ENCODE measurements at places on chromosomes 13 and 19. TPM values are rescaled to one million over a fixed set of nuclear protein-coding genes. Genes with fewer than 3 reads are reported as not detected.

GRCh38 chr19:30649934-30650614 lies 277.9 kb downstream of the ZNF536 start:
- DNase-seq, result peak; percentile 38

- no peak for DNase-seq
Observed at GRCh38 chr19:48302600-48302959, 22.8 kb upstream of the EMP3 start.

Gene ZNF524
- total RNA-seq, result 26.4 TPM

GRCh38 chr19:28010656-28011055 lies 1202.3 kb downstream of the UQCRFS1 start:
- DNase-seq, result no peak

Gene TSSK6
- total RNA-seq, result 1.8 TPM

- DNase-seq, result no peak
Observed at GRCh38 chr13:40399756-40400155, 266.7 kb downstream of the FOXO1 start.

GRCh38 chr13:34816245-34816884 lies 125.7 kb upstream of the NBEA start:
- no peak for DNase-seq

Gene MAMSTR
- total RNA-seq, result 3.3 TPM

DNA sequence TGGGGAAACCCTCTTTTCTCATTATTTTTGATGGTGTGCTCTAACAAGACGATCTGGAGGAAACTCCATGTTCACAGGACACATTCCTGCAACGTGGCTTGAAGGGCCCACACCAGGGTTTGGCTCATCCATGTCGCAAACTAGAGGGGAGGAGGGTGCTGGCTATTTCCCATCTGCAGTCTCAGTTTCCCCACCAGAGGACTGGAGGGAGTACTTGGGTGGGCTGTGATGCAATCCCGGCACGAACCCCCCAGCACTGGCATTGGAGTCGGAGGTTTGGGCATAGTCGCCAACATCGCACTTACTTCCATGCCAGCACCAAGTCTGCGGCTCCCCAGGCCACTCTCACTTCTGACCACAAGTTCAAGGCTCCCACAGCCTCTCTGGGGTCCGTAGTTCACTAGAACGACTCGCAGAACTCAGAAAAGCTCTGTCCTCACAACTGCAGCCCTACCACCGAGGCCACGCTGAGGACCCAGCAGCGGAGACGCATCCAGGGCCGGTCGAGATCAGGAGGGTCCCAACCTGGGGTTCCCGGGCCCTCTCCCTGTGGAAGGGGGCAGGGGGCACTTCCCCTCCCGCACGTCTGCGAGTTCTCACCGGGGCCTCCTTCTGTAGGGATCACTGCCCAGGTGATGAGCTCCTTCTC lies 165.6 kb upstream of the SOX1 start:
- no peak for DNase-seq

Gene C19orf85
- not detected for total RNA-seq
